Esophagus squamous epithelium (tissue), 5 donors: ENCODE measurements at places on chromosomes 7 and 10.

- no peak for DNase-seq
These were observed 118.1 kb downstream of the PTPRN2 start for GRCh38 chr7:158469396-158470051.

DNA sequence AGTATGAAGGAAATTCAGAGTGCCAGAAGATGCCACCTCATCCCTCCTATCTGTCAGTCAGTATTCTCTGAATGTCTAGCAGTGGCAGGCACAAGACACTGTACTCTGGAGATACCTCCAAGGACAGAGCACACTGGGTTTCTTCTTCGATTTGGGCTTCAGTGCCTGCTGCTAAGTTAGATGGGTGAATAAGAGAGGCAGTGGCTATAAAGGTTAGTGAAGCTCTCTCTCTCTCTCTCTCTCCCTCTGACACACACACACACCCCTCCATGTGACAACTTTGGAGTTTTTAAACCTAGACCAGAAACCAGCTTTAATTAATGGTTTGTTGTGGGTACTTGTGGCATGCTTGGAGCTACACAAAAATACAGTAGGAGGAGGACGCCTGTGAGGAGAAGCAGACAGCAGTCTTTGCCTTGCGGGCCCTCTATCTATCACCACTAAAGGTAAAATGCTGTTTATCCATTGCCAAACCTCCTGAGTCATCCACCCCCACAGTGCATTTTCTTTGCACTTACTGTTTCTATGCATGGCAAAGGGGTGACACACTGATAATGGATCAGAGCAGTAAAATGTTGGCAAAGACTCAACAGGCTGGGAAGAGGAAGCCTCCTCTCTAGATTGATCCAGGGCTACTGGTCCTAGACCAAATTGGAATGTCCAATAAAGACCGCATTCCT is 102.5 kb downstream of the TRIL start:
- no peak for DNase-seq

DNA sequence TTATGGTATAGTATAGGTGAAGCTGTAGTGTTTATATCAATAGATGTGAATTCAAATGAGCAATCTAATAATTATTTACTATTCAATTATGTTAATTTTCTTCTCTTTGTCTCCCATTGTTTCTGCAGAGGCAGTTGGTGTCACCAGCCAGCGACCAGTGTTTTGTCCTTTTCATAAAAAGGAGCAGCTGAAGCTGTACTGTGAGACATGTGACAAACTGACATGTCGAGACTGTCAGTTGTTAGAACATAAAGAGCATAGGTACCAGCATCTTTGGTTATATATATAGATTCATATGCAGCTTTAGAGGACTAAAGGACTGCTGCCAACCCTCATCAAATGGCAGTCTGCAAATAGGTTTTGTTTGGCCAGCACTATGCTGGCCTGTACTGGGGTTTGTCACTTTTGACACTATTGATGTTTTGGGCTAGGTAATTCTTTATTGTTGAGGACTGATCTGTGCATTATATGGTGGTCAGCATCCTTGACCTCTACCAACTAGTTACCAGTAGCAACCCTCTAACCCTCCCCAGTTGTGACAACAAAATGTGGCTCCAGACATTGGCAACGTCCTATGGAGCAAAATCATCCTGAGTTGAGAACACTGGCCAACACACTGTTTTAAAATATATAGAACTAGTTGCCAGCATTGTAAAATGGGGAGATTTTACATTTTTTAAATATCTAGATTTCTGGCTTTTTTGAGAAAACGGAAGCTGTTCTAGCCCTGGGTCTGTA is 59.2 kb downstream of the TRIM24 start:
- no peak for DNase-seq

DNA sequence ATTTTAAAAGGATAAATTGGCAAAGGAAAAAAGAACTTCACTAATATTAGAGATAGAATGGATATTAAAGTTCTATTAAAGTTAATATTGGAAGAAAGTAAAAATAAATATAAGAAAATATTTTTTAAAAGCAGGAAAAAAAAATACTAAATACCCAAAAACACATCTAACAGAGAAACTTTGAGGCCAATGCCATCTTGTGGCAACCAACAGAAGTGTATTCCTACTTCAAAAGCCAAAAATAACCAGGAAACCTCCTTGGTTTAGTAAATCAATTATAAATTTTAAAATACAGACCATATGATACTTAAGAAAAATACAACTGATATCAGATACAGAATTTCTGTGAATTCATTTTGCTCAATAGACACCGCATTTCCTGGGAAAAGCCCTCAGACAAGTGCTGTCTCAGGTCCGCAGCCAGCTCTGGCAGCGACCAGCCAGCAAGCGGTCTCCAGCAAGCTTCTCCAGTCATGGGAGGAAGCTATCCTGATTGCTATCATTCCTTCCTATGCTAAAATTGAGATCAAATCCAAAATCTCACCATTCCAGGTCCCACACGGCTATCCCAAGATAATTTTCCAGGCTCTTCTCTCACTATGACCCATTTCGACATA is 65.3 kb downstream of the LMBR1 start:
- no peak for DNase-seq

GRCh38 chr10:127228195-127228787 is 31.9 kb upstream of the INSYN2A start:
- DNase-seq, result no peak

- no peak for DNase-seq
These were observed 77.9 kb upstream of the LRRN3 start for GRCh38 chr7:111012799-111013675.

- no peak for DNase-seq
These were observed 185.5 kb downstream of the ZNF365 start for GRCh38 chr10:62559481-62560200.

DNA sequence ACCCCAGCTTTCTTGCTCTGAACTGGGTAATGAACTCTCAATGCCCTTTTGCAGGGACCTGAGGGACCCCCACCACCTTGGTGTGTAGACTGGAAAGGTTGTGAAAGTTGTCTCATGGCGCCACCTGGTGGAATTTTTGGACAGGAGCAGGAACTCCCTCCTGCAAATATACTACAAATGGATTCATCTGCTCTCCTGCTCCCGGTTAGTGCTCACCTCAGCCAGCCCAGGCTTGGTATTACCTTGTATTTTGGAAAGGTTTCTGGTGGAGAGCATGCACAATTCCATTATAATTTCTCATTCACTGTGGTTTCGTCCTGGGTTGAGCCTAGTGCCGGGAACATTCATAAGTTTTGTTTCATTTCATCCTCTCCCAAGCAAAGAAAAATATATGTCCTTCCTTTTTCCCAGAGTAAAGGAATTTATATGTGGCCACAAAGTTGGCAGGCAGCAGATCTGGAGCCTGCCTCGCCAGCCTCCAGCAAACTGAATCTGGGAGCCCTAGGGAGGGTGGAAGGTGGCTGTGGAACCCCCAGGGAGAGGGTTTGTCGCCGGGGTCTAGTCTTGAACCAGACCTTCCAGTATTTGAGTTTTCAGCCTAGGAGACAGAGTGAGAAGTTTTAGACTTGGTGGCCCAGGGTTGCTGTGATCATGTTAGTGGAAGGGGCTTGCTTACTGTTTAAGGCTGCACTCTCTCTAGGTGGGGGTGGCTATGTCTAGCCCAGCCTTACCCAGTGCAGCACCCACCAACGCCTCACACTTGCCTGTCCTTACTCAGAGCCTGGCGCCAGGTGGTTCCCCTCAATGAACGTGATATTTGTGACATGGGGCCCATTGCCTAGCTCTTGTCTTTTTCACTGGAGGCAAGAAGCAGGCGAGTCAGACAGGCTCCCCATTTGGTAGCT is 9.5 kb downstream of the FAM241B start:
- DNase-seq, result peak; percentile 11

DNA sequence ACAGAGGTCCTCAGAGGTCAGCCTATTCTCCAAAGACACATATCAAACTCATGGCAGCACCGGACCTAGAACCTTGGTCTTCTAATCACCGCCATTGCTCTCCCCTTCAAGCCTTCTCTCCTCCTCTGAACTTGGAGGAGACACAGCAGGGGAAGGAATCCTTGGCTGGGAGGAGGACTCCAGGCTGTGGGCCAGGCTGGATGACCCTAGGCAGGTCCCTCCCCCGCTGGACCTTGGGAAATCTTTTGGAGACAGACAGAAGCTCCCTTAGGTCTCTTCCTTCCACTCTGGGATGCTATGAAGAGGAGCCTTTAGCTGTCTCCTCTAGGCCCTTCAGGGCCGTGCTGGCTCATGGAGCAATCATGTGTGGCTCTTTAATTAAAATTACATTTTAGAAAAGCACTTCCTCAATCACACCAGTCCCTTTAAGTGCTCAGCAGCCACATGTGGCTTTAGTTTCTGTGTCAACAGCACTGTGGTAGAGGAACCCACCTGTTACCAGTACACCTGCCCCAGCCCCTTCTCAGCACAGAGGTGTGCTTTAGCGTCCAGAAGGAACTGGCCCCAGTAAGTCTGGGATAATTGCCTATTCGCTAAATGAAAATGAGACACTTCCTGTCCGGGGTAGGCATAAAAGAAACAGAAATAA is 238.2 kb downstream of the CELF2 start:
- DNase-seq, result no peak

- no peak for DNase-seq
These were observed 1.2 kb downstream of the FOXK1 start for GRCh38 chr7:4683043-4683883.

DNA sequence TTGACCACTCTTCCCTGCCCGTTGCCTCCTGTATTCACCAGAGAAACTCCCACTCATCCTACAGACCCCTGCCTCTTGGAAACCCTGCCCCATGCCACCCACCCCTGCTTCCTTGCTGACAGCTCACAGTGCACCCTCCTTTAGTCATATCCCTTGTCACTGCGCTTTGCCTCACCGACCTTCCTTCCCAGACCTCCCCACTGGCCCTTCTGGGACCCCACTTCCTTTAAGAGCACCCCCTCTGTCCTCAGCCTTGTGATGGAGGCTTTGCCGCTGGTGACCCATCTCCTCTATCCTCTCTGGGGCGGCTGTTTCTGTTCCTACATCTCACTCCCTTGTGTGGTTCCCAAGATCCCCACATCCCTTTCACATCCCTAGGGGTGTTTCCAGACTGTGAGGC is 92.8 kb upstream of the ZMIZ1 start:
- no peak for DNase-seq

DNA sequence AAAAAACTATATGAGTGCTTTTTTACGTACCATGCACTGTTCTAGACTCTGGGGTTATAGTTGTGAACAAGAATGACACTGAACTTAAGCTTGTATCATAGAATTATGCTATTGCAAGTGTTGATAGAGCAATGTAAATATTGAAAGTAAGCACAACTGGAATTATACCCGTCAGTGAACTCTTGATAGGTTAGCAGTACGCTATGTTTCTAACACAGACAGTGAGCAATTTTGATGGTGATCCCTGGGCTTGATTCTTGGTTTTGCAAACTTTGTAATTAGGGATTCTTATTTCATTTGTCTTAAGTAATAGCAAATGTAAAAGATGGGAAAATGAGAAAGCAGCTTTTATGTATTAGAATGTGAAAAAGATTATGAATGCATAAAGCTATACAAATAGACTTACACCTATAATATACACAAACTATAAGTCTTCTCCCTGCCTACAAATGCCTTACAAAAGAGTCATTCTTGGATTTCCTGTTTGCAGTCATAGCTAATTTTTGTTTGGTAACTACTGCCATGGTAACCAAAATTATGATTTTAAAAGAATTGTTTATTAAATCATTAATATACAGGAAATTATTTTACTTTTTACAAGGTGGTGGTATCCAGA is 6.7 kb downstream of the TES start:
- DNase-seq, result no peak

- DNase-seq, result no peak
These were observed 406.5 kb upstream of the SEMA3D start for GRCh38 chr7:85593355-85593754.

DNA sequence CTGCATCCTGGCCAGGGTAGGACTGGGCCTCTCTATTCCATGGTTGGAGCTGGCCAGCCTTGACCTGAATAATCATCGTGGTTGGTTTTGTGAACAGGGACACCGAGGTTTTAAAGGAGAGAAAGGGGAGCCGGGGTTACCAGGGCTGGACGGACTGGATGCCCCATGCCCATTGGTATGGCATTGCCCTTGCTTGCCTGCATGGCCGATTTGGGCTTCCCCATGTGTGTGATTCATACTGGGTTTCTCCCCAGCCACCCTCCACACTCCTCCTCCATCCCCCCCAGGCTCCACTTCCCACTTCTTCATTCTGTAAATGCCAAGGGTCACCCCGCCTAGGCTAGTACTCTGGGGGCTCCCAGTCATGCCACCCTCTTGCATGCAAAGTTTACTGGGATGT is 98.8 kb upstream of the MACROH2A2 start:
- DNase-seq, result no peak

- DNase-seq, result no peak
These were observed 136.6 kb downstream of the REEP3 start for GRCh38 chr10:63657761-63658160.

DNA sequence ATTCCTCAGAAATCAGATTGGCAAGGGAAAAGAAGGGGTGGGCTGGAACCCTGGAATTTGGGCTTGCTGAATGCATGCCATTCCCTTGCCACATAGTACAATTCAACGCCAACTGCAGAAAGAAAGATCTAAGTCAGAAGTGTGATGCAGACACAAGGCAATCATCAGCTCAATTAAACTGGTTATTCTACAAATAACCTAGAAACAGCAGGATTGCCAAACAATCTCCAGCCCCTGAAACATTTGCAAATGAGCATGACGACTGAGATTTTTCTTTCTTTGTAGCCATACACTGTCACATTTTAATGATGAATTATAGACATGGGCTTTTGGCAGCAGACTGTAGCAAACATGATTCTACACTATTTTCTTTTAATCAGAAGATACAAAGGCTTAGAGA is 16.5 kb upstream of the CREB5 start:
- DNase-seq, result no peak

GRCh38 chr10:60662917-60663614 is 115.2 kb upstream of the CDK1 start:
- no peak for DNase-seq

- DNase-seq, result no peak
These were observed 135.8 kb downstream of the TEX36 start for GRCh38 chr10:125547010-125547650.

DNA sequence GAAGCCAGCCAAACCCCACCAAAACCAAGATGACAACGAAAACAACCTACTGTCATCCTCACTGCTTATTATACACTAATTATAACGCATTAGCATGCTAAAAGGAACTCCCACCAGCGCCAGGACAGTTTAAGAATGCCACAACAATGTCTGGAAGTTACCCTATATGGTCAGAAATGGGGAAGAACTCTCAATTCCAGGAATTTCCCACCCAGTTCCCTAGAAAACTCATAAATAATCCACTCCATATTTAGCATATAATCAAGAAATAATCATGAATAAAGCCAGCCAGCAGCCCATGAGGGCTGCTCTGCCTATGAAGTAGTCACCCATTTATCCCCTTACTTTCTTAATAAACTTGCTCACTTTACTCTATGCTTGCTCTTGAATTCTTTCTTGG is 20.8 kb downstream of the MICU1 start:
- no peak for DNase-seq

DNA sequence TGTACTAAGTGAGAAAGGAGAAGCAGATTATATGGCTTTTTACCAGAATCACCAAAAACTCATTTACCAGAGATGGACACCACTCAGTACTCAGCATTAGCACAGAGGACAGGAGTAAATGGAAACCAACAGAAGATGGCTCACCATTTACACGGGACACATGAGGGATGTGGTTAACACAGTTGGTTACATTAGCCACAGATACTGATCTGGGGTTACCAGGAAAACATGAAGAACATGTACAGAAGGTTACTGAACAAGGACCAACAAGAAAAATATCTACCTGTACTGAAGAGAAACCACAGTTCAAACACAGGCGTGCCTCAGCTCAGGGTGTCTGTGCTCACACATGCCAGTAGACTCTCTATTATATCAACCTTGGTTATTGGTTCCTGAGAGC is 1285.8 kb upstream of the SORCS1 start:
- DNase-seq, result no peak

- no peak for DNase-seq
These were observed 189.8 kb upstream of the PRKCQ start for GRCh38 chr10:6769704-6770417.
